ENCODE measurements at places on chromosomes 7 and 10.

- no peak for DNase-seq
Measured at GRCh38 chr7:30322271-30323005, 38.0 kb downstream of the ZNRF2 start.

- DNase-seq, result no peak
Measured at GRCh38 chr7:45033261-45033930, 33.4 kb downstream of the CCM2 start.

GRCh38 chr10:124009231-124010015 is 84.0 kb downstream of the CHST15 start:
- DNase-seq, result no peak

DNA sequence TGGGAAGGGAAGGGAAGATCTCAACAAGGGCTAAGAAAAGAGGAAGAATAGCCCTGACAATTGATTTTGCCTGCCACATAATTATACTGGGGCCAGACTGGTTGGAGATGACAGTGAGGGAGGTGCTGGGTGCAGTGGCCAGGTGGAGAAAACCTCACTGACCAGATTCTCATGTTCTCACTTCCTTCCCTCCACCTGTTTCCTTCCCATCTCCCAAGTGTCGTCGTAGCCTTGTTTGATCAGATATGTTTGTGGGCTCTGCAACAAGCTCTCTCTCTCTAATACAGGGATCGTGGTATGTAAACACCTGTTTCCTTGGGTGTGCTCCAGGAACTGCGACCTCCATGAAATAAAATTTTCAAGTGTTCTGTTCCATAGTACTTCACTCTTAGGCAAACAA is 60.2 kb downstream of the VCL start:
- no peak for DNase-seq

DNA sequence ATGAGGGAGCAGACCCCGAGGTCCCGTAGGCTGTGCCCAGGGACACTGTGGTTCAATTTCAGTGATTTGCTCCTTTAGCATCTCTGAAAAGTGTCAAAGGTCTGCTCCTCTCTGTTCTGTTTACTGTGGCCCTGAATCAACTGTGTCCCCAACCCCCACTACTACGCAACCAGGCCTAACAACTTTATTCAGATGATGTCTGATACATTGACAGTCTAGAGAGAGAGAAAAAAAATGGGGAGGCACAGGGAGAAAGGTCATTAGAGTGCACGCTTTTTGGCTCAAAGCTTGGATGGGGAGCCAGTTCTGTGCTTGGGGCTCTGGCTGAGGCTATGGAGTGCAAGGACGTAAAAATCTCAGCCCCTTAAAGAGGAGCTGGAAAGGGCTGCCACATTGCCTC is 77.9 kb downstream of the FAM107B start:
- DNase-seq, result no peak

GRCh38 chr10:43211030-43211429 is 55.8 kb downstream of the RASGEF1A start:
- DNase-seq, result no peak

DNA sequence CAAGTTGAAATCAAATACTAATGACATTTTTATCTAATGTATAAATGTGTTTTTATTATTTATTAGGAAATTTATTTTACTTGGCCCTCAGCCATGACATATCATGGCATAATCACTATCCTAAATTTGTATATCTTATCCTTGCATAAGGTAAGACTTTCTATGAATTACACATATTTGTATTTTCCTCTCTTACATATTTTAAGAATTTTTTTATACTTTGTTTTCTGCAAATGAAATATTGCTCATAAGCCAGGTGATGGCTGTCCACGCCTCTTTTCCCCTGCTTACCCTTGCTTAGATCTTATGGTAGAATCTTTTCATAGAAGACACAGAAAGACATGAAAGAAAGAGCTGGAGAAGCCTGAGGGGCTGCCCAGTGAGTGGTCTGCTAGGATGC is 48.2 kb downstream of the IKZF1 start:
- no peak for DNase-seq

DNA sequence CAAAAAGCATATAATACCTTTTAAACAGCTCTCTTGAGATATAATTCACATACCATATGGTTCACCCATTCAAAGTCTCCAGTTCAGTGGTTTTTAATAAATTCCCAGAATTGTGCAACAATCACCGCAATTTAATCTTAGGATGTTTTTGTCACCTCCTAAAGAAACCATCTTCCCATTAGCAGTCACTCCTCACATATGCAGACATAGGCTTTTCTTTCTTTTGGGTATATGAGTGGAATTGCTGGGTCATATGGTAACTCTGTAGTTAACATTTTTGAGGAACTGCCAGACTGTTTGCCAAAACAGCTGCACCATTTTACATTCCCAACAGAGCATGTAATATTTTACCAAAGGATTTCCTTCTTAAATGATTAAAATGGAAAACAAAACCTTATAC is 57.0 kb downstream of the CC2D2B start:
- DNase-seq, result no peak

- no peak for DNase-seq
Measured at GRCh38 chr7:131745390-131746248, 189.2 kb upstream of the PODXL start.

- no peak for DNase-seq
Measured at GRCh38 chr7:148142660-148143248, 447.8 kb upstream of the C7orf33 start.

- DNase-seq, result no peak
Measured at GRCh38 chr10:113808168-113808567, 45.7 kb downstream of the DCLRE1A start.

DNA sequence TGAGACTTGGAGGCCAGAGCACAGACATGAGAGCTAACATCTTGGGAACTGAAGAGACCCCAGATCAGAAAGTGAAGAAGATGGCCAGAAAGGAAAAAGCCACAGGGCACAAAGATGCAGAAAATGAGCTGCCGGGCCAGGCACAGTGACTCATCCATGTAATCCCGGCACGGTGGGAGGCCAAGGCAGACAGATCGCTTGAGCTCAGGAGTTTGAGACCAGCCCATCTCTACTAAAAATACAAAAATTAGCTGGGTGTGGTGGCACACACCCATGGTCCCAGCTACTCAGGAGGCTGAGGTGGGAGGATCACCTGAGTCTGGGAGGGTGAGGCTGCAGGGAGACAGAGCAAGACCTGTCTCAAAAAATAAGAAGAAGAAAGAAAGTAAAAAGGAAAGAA is 81.4 kb upstream of the MGMT start:
- no peak for DNase-seq

DNA sequence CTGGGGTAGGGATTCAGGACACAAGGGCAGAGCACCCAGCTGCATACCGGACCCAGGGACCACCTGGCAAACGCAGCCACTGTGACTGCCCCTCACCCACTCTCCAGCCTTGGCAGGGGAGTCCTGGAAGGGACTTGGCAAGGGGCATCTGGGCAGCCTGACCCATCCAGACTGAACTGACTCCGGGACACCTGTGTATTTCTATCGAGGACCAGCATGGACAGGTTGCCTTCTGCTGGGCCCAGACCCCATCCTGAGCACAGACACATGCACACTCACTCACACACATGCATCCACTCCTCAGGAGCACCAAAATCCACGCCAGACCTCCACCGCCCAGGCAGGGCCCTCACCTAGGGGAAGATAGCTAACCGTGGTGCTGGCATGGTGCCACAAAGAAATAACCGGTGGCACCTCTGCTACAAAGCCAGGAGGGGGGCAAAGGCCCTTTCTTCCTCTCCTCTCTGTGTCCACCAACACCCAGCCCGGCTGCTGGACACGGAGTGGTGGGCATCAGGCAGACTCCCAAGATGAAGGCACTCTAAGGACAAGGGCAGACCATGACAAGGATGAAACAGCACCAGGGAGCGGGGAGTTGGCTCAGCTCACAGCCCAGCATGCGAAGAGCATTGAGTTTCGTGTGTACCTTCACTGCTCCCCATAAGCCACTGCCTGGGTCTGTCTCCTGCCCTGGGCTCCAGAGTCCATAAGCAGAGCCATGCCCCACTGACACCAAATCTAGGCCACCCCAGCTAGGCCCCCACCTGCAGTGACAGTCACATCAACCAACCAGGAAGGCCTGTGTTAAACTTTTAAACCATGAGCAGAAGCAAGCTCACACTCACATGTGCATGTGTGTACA is 35.3 kb downstream of the KCNH2 start:
- no peak for DNase-seq

- DNase-seq, result no peak
Measured at GRCh38 chr7:112255388-112255720, 48.9 kb downstream of the ZNF277 start.

DNA sequence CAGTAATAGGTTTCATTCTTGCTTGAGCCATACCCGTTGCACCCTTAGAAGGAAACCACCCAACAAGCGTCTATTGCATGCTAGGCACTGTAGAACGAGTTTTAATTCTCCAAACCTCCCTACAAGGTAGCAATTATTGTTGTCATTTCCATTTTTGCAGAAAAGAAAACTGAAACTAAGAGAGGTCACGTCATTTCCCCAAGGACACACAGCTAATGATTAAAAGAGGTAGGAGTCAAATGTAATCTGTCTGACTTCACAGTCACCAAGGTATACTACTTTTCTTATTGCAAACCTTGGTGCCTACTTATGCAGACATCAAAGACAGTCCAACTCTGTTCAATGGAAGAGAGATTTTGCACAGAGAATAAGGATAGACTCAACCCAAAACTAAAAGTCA is 49.1 kb upstream of the C1QL3 start:
- DNase-seq, result no peak

GRCh38 chr7:115632636-115633035 is 397.9 kb downstream of the TFEC start:
- no peak for DNase-seq

- no peak for DNase-seq
Measured at GRCh38 chr10:7006566-7006965, 404.3 kb downstream of the SFMBT2 start.

- DNase-seq, result peak; percentile 30
Measured at GRCh38 chr7:74453322-74454011, at the start of gene GTF2IRD1. GTF2IRD1 (plus strand) TSS chr7:74453906; CDS start chr7:74508081, 54,175 bp downstream.

DNA sequence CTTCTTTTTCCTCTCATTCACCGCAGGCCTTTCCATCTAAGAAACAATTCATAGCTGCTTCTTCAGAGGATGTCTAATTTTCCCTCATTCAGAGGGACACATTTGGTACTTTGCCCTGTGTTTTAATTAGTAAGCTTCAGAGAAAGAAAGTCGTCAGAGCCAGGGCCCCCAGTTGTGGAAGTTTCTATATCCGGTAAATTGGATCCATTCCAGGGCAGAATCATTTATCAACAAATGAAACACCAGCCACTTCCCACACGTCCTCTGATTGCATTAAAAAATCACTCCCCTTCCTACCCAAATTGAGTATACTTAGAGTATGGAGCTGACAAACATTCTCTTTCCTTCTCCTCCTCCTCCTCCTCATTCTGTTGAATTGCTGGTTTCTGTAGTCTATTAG is 205.8 kb upstream of the HDAC9 start:
- no peak for DNase-seq

- no peak for DNase-seq
Measured at GRCh38 chr10:5390607-5391205, 13.9 kb downstream of the TUBAL3 start.

DNA sequence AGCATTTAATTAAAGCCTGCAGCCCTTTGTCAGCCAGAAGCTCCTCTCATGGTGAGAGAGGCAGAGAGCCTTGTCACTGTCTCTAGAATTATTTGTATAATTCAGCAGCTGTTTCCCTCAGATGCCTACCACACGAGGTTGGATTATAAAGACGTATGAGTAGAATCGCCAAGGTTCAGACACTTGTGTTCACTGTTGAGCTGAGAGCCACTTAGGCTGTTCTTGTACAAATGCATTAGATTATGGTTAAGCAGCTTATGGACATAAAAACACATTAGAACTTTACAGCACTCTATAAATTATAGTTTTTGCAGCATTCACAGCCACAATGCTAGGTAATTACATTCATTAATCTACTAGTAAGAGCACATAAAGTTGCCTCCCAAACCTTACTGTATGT is 282.6 kb downstream of the AUTS2 start:
- no peak for DNase-seq

- no peak for DNase-seq
Measured at GRCh38 chr10:124902462-124902861, 39.5 kb upstream of the ZRANB1 start.

DNA sequence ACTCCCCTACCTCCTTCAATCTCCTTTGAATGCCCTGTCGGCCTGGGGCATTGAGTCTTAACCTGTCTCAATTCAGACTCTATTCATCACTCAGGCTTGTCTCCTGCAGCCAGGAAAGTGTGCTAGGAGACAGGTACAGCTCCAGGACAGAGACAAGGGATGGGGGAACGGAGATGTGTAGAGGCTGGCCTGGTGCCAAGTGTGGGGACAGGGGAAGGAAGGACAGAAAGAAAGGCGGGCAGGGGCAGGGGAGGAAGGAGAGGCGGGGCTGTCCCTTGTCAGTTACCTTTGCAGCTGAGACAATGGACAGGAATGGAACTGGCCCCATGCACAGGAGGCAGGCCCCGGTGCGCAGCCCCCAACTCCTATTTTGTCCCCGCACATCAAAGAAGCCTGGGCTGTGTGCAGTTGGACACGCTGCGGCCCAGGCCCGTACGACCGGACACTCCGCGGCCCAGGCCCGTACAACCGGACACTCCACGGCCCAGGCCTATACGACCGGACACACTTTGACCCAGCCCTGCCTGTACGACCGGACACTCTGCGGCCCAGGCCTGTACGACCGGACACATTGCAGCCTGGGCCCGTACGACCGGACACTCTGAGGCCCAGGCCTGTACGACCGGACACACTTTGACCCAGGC is 36.9 kb downstream of the CHST15 start:
- DNase-seq, result no peak

DNA sequence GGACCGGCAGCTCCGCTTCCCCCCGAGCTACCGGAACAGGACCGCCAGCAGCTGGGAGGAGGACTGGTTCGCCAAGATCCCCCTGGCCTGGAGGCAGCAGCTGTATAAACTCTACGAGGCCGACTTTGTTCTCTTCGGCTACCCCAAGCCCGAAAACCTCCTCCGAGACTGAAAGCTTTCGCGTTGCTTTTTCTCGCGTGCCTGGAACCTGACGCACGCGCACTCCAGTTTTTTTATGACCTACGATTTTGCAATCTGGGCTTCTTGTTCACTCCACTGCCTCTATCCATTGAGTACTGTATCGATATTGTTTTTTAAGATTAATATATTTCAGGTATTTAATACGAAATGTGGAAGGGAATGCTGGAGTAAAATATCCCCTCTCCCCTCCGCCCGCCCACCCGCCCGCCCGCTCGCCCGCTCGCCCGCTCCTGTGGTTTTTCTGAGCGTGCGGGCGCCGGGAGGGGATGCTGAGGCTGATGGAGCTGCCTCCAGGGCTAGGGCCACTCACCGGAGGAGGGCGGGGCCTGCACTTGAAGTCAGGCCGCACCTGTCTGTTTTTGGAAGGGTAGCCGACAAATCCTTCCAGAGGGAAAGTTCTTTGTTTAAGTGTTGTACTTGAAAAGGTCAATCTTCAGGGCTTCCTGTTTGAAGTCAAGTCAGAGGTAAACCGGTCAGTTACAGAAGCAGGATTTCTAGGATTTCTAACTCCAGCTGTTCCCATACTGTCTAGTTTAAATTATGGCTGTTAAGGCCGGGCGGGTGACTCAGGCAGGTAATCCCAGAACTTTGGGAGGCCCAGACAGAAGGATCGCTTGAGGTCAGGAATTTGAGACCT is 30.5 kb downstream of the CHST12 start:
- DNase-seq, result no peak

GRCh38 chr7:138008588-138009349 is 6.9 kb upstream of the CREB3L2 start:
- DNase-seq, result no peak

- DNase-seq, result no peak
Measured at GRCh38 chr10:116469437-116469836, 41.8 kb downstream of the PNLIPRP3 start.

GRCh38 chr10:117159390-117159789 is 21.3 kb upstream of the VAX1 start:
- DNase-seq, result no peak
